ENCODE measurements at places on chromosomes 3 and 15. TPM values are rescaled to one million over a fixed set of nuclear protein-coding genes. Genes with fewer than 3 reads are reported as not detected.

DNA sequence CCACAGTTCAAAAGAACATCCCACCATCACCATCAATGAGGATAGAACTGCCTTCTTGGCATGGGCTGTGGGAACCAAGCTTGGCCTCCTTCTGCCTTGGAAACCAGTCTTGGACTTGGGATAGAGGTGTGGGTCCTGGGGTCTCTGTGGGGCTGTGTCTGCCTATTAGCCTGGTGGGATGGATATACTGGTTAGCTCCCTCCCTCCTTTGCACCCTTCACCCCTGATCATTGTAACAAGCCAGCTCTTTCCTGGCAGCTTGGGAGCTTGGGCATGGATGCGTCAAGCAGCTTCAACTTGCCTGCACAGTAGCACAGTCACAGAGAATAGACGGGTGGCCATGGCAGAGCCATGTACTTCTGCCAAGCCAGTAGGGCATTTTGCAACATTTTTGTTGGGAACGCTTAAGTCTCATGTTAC, 65.2 kb downstream of the SMAD6 start:
- no peak overlapping the region for H3K4me3 ChIP-seq
- no peaks in the 10 kb centered on the region for H3K4me1 ChIP-seq
- H3K27ac ChIP-seq: no peak overlapping the region
- no peaks in the 10 kb centered on the region for H3K36me3 ChIP-seq

- no peak overlapping the region for H3K4me3 ChIP-seq
- no peaks in the 10 kb centered on the region for H3K27me3 ChIP-seq
- H3K4me1 ChIP-seq: peaks cover 10% of the 10 kb centered on the region
- DNase-seq: no peak
- H3K27ac ChIP-seq: no peak overlapping the region
- no peaks in the 10 kb centered on the region for H3K36me3 ChIP-seq
Measured at GRCh38 chr3:105806359-105806758, 62.5 kb downstream of the CBLB start.

GRCh38 chr15:66017000-66017399, 147.7 kb downstream of the RAB11A start:
- H3K27ac ChIP-seq: no peak overlapping the region
- no peak overlapping the region for H3K4me3 ChIP-seq
- DNase-seq: no peak
- no peaks in the 10 kb centered on the region for H3K4me1 ChIP-seq
- H3K36me3 ChIP-seq: no peaks in the 10 kb centered on the region

- no peaks in the 10 kb centered on the region for H3K27me3 ChIP-seq
- no peaks in the 10 kb centered on the region for H3K4me1 ChIP-seq
- H3K36me3 ChIP-seq: no peaks in the 10 kb centered on the region
- DNase-seq: no peak
- H3K4me3 ChIP-seq: no peak overlapping the region
Measured at GRCh38 chr3:118936811-118937210, 97.8 kb downstream of the IGSF11 start.

DNA sequence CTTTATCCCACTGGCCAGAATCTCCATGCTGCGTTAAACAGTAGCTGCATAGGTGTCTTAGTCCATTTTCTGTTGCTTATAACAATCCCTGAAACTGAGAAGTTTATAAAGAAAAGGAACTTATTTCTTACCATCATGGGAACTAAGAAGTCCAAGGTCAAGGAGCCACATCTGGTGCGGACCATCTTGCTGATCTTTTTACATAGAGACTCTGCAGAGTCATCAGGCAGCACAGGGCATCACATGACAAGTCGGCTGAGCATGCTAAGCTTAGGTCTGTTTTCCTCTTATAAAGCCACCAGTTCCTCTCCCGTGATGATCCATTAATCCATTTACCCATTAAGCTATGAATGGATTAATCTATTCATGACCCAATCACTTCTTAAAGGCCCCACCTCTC, 22.4 kb upstream of the FAM174B start:
- no peaks in the 10 kb centered on the region for H3K36me3 ChIP-seq
- no peaks in the 10 kb centered on the region for H3K4me1 ChIP-seq
- no peak overlapping the region for H3K4me3 ChIP-seq
- no peak overlapping the region for H3K27ac ChIP-seq
- no peaks in the 10 kb centered on the region for H3K27me3 ChIP-seq

DNA sequence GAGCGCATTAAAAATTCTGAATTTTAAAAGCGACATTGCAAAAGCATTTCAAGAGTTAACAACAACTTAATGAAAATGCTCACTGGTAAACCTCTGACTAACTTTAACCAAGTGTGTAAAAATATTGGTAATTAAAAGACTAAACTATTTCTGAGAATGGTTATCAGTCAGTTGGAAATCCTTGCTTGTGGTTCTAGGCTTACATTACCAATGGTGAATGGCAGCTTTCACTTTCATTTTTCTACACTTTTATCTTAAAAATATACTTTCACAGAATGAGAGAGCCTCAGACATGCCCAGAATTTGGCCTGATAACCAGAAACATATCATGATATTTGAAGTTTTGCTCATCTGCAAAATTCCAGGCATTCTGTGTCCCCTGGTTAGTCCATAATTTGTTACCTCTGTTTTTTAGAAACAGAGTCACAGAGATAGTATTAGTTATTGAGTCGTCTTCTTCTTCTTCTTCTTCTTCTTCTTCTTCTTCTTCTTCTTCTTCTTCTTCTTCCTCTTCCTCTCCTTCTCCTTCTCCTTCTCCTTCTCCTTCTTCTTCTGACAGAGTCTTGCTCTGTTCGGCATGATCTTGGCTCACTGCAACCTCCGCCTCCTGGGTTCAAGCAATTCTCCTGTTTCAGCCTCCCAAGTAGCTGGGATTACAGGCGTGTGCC, 5.5 kb upstream of the RNF111 start:
- H3K27ac ChIP-seq: no peak overlapping the region
- peaks cover 15% of the 10 kb centered on the region for H3K4me1 ChIP-seq
- DNase-seq: no peak

The PPARG gene
- 0.27 TPM for total RNA-seq

The FAM131A gene
- 11.0 TPM for total RNA-seq

DNA sequence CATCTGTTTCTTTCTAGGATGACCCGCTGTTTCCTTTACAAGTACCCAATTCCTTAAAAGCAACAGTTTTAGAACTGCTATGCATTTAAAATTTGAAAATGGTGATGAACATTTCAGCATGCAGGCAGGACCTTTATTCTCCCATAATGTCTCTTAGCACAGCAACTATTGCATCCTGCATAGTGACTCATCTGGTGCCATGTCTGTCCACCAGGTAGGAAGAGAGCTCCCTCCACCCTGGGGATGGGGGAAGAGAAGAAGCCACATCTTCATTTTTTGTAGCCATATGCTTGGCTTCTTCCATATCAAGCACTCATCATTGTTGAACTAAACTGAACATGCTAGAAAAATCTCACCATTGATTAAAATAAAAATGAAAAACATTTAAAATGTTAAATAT, 9.9 kb downstream of the GPR15 start:
- H3K4me1 ChIP-seq: no peaks in the 10 kb centered on the region
- no peaks in the 10 kb centered on the region for H3K27me3 ChIP-seq
- H3K36me3 ChIP-seq: no peaks in the 10 kb centered on the region
- no peak overlapping the region for H3K4me3 ChIP-seq
- no peak for DNase-seq

- DNase-seq: no peak
- no peak overlapping the region for H3K4me3 ChIP-seq
- H3K36me3 ChIP-seq: no peaks in the 10 kb centered on the region
- H3K27me3 ChIP-seq: no peaks in the 10 kb centered on the region
- no peak overlapping the region for H3K27ac ChIP-seq
Measured at GRCh38 chr15:89569090-89569745, 6.1 kb upstream of the TICRR start.

DNA sequence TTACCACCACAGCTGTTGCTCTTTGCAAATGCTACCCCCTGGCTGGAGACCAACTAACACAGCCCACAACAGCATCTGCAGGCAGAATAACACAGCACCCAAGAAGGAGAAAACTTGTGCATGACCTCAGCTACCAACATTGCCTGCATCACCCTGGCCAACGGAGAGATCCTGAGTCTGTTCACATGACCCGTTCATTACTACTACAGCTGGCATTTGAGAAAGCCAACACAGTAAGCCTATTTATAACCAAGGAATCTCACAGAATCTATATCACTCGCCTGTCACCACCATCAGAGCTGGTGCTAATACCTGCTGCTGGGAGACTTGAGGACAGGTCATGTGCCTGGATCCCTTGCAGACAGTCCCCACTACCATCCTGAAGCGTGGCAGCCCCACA, 215.2 kb downstream of the POLQ start:
- no peak for DNase-seq
- H3K4me1 ChIP-seq: no peaks in the 10 kb centered on the region
- no peak overlapping the region for H3K27ac ChIP-seq
- H3K4me3 ChIP-seq: no peak overlapping the region

DNA sequence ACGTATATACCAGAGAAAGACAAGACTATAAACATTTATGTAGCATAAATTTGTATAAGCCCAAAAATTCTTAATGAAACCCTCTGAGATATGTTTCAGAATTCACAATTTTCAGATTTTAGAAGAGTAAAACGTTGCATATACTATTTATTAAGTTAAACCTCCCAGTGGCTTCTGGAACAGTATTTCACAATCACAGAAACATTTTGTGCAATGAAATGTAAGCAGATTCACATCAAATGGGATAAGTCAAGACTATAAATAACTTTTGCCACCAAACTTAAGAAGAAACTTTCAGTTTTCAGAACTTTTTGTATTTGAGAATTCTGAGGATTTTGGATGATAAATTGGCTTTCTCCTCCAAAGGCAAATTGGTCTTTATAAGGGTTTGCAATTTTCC, 9.2 kb downstream of the SLTM start:
- DNase-seq: no peak
- no peaks in the 10 kb centered on the region for H3K27me3 ChIP-seq
- H3K36me3 ChIP-seq: peaks cover 56% of the 10 kb centered on the region
- no peak overlapping the region for H3K4me3 ChIP-seq
- peaks cover 14% of the 10 kb centered on the region for H3K4me1 ChIP-seq
- no peak overlapping the region for H3K27ac ChIP-seq

DNA sequence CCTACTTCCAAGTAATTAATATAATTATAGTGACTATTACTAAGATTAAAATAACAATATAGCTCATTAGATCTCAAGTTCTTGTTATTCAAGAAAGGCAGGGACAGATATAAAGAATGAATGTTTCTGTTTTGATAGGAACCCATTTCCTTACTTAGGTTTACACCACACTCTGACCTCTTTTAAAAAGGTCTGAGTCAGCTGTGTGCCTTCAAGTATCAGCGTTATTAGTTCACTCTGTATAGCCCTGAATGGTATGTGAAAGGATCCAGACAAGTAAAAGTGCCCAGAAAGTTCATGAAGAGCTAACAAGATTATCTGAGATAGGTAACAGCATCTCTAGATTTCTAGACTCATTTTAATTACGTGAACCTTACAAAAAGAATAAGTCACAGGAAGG, 28.9 kb downstream of the PDCD10 start:
- no peak for DNase-seq
- no peak overlapping the region for H3K4me3 ChIP-seq
- H3K27me3 ChIP-seq: no peaks in the 10 kb centered on the region
- H3K36me3 ChIP-seq: peaks cover 56% of the 10 kb centered on the region
- H3K27ac ChIP-seq: no peak overlapping the region
